Stomach (tissue), 19 donors: ENCODE measurements at places on chromosomes 5 and 9.

GRCh38 chr5:179802950-179803562 is 3.6 kb downstream of the MGAT4B start:
- DNase-seq, result no peak

DNA sequence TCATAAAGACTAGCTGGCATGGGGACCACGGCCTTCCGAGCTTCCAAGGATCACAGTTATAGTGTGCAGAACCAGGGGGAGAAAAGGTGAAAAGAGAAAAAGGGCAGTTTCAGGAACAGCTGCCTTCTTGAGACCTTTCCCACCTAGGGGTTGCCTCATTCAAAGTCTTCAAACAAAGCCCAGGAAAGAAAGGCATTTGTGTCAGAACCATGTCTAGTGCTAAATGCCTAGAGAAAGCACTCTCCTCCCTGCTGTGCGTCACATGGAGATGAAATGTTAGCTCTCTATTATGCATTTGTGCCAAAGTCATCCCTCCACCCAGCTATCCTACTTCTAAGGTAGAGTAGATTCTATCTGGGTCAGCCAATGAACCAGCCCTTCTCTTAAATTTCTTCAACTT is 1037.3 kb upstream of the WWC1 start:
- no peak for DNase-seq

DNA sequence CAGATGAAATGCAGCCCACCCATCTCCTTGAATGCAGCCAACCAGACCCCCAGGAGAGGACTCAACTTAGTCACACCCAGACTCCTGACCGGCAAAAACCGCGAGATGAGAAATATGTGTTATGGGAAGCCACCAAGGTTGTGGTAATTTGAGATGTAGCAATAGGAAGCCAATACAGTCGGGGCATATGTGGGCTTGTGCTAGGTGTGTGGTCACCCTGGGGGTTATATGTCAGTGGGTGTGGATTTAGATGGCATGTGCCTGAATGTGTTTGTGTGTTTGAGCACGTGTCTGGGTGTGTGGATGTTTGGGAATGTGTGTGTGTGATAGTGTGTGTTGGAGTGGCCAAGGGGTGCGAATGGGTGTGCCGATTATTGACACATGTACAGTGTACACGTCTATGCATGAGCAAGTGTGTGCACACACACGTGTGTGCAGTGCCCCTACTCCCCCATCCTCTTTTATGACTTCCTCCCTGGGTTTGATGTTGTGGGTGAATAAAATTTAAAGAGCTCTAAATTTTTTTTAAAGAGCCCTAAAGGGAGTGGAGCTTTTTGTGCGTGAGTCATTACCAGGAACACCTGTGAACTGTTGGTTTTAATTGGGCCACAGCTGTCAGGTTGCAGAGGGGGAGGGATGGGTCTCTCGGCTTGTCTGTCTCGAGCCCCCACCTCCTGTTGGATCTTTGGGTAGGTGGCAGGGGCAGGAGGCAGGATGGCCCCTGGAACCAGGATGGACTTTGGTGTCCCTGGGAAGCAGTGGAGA is 86.8 kb downstream of the LHX2 start:
- DNase-seq, result no peak

DNA sequence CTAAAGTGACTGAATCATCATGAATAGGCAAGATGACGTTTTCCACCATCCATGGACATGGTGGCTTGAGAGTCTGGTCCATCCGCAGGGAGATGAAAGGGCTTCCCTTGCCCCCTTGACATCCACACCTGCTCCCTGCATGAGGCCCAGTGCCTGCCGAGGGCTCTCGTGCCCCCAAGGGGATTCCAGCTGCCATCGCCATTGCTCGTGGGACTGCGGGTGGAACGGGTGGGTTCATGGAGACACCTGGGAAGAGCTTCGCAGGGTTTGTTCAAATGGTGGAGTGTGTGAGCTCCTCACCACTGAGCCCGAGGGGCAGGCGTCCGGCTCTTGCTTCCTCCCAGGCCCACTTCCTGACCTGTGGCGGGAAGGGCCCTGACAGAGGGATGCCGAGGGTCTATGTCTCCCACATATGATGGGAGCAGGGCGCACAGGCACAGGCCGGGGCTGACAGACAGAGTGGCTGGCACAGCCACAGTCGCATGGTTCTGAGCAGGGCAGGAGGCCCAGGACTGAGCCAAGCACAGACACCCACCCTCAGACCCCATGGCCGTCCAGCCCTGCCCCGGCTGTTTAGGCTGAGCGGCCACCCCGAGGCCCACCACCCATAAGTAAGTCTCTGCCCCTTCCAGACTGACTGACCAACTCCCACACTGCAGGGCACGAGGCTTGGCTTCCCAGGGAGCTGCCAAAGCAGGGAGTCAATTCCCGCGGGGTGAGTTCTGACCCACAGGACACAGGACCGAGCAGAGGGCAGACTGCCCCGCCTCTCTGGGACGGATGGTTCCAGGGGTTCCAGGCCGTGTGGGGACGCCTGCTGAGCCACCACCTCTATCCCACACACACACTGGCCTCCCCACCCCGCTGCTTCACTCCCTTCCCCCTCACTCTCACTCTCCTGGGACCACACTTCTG is 70.0 kb upstream of the PPP1R26 start:
- DNase-seq, result no peak

- DNase-seq, result no peak
Measured at GRCh38 chr9:97966493-97966892, 16.6 kb upstream of the ANP32B start.

DNA sequence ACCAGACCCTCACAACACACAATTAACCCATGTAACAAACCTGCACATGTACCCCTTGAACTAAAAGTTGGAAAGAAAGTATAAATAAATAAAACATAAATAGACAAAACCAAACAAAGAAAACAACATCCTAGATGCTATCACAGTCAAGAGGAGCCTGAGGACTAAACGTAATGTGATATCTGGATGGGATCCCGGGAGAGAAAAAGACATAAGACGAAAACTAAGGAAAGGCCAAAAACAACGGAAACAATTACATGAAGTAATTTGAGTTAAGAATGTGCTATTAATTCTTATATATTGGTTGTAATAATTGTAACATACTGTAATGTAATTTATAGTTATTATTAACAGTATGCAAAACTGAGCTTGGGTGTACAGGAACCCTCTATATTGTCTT is 793.9 kb downstream of the SEMA5A start:
- DNase-seq, result no peak

- no peak for DNase-seq
Measured at GRCh38 chr5:61115968-61116367, 46.3 kb downstream of the SMIM15 start.

DNA sequence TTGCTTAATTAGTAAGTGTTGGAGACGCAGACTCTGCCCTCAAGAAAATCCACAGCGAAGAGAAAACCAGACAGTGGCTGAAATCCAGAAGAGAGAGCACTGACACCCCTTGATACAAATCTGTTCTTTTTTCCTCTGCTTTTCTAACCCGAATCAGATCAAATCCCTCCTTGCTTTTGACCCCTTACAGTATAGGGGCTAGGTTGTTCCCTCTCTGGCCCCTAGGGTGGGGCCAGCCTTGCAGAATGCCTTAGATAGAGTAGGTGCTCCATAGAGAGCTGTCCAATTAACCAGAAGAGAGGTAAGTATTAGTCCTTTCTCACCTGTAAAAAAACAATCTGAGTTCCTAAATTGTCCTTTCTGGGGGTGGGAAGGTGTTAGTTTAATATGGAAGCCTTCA is 10.1 kb downstream of the C1QTNF2 start:
- no peak for DNase-seq

GRCh38 chr9:98781588-98782383 is 14.6 kb downstream of the ANKS6 start:
- DNase-seq, result peak; percentile 76

DNA sequence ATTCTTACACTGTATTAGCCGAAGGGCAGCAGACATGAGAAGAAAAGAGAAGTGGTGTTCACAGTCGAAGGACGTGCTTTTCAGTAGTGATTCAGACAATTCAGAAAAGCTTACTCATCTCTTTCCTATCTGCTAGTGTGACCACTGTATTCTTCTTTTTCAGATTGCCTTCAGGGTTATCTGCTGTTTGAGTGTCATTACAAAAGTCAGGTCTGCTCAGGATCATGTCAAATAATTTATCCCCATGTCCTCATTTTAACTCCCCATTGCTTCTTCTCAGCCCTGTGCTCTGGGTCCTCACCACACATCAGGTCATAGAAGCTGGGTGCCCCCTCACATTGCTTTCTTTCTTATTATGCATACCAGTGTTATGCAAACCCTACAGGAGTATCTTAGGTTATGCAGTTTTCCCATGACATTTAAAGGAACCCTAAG is 394.0 kb downstream of the CETN3 start:
- no peak for DNase-seq

DNA sequence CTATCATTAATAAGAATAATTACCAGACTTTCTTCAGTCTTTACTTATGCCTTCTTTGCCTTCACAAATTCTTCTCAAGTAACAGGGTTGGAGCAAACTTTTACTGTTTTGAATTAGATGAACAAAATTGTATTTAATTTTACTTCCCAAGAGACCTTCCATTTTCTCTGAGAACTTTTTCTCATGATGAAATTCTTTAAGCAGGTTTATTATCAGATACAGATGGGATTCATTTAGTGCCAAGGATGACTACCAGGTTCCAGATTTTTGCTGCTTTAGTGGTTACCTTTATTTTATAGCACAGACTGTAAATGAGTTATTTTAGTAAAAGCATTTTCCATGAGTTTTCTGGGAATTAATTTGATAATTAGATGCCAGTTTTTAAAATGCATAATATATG is 125.1 kb downstream of the GDNF start:
- no peak for DNase-seq
